T-helper 22 cell (primary cell): ENCODE measurements at places on chromosomes 6 and 20.

DNA sequence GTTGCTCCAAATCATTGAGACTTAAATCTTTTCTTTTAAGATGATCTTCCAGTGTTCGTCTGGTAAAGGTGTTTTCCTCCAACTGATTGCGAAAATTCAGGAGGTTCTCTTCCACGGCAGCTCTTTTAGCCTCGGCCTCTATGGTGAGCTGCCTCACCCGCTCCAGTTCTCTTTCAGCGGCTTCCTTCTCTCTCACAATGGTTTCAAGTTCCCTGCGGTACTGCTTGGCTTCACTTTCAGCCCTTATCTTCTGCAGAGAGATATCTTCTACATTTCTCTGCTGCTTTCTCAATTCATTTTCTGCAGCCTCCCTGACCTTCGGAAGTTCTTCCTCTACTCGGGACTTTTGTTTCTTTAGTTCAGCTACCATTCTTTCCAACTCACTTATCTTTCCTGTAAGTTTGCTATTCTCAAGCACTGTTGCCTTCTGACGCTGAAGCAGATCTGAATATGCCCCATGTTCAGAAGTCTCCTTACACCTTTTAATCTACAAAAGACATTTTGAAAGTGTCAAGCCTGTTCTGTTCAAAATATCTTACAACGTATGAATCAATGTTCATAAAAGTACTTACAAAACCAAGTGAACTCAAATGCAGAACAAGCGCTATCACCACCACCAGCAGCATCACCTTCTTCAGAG is 22.3 kb downstream of the DST start:
- no peak for DNase-seq

- no peak for DNase-seq
Observed at GRCh38 chr6:163940705-163941623, 526.4 kb downstream of the QKI start.

GRCh38 chr6:36779227-36779626 is 60.0 kb downstream of the CPNE5 start:
- DNase-seq: no peak

GRCh38 chr20:19609642-19610223 is 148.3 kb upstream of the RIN2 start:
- no peak for DNase-seq
